Stimulated activated naive CD8-positive, alpha-beta T cell treated with anti-CD3 and anti-CD28 coated beads, Interleukin-15, Interleukin-2, amounts not matched to agents 100 U/mL and 50 U/mL, for 24 hours (primary cell): ENCODE measurements at places on chromosomes 16 and 17.

- DNase-seq: no peak
Observed at GRCh38 chr16:8885674-8886592, 3.8 kb downstream of the LITAFD start.

DNA sequence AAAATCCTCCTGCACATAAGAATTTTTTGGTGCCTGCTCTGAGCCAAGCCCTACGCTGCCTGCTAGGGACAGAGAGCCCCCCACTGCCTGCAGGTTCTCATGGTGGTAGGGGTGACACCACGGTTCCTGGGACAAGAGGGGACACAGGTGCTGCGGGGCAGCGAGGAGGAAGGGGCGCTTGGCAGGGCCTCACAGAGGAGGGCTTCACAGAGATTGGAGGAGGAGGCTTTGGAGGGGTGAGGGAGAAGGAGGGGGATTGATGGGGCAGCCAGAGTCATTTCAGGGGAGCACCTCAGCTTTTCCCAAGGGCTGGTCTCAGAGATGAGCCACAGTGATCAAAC, 29.8 kb upstream of the GSG1L start:
- no peak for DNase-seq

DNA sequence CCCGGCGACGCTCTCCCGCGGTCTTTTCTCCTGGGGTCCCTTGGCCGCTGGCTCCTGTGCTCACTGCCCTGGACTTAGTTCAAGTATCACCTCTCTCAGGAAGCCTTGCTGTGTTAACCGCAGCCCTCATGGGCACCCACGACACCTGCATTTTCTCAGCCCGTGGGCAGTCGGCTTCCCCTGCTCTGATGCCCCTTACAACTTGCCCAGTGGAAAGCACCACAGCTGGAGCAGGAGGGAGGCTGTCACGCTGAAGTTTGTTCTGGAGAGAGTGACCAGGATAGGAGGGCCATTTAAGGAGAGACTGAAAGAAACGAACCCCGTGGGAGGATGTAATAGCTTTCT, 395 bp downstream of the STXBP4 start:
- no peak for DNase-seq

DNA sequence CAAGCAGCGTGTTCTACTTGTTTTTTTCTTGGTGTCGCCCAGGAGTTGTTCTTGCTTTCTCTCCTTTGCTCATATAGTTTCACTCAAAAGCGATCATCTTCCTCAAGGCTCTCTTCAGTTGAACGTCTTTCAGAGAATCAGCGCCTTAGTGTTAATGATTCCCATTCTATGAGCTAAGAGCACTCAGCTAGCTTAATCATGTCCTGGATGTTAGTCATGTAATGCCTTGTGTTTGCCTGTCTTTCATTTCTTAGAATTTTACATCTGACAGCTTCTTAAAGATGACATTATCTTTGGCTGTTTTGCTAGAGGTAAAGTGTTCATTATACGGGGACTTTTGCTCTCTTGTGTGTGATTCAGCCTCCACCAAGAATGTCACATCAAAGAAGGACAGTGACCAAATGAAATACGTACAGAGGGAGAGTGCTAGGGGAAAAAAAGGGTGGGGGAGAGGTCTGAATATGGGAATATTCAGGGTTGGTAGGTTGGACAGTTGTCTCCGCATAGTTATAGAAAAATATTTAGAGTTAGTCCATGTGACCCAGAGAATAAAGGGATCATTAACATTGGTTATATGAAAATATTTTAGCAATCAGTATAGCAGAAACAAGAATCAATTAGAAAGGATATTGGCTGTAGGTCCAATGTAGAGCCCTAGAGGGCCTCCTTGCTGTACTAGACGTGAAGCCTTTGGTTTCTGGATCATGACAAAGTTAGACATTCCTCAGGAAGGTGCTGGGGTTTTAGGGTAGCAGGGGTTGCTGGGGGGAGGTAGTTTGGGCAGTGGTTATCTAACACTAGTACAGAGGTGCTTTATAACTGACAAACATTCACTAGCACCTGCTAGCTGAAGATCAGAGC, 31.9 kb upstream of the ANKFN1 start:
- no peak for DNase-seq

DNA sequence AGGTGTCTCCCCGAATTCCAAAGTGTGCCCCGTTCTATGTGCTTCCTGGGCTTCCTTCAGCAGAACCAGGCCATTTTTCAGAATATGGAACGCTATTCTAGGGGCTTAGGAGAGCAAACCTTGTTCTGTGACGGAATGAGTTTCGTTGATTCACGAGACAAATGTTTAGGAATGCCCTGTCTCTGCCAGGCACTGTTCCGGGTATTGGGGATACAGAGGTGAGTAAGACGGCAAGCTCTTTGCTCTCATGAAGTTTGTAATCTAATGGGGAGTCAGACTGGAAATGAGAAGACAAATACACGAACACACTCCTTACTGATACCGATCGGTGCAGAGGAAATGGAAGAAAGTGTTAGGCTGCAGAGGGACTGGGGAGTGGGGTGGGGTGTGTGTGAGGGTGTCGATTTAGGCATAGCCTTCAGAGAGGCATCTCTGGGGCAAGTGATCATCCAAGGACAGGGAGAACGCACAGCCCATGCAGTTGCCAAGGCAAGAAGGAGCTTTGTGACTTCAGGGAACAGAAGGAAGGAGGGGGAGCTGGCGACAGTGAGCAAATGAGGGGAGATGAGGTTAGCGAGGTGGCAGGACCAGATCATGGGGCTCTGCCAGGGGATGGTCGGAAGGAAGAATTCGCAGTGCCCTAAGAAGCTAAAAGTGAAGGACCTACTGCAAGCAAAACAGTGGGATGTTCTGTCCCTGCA, 189.6 kb downstream of the MSI2 start:
- DNase-seq: no peak

GRCh38 chr16:86079255-86079885, 180.4 kb downstream of the IRF8 start:
- DNase-seq: no peak
